Activated CD4-positive, alpha-beta T cell treated with anti-CD3 and anti-CD28 coated beads, Interleukin-2, amount 50 U/mL, for 4 hours (primary cell): ENCODE measurements at places on chromosomes 11 and 22.
A peak's percentile ranks its signal among the peaks of the same experiment; 100 is the strongest.

DNA sequence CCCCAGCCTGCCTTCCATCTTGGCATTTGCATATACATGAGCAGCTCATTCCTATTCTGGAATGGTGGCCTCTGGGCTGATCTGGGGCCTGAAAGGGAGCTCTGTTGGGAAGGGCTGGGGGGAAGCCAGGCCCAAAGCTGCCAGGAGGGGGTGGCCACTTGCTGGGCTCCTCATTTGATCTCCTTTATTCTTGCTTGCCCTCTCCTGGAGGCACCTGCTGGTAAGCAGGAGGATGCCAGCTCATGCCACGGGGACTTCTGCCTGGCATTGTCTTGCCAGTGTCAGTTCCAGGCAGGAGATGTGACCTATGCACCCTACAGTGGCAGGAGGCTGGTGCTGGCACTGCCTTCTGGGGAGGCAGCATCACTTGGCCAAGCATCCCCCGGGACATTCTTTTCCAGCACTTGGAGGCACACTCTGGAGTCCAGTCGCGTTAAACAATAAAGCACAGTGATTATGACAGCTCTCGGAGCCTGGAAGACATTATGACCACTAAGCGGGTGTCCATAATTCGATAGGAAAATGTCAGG, 128.3 kb downstream of the NTM start:
- DNase-seq: no peak

DNA sequence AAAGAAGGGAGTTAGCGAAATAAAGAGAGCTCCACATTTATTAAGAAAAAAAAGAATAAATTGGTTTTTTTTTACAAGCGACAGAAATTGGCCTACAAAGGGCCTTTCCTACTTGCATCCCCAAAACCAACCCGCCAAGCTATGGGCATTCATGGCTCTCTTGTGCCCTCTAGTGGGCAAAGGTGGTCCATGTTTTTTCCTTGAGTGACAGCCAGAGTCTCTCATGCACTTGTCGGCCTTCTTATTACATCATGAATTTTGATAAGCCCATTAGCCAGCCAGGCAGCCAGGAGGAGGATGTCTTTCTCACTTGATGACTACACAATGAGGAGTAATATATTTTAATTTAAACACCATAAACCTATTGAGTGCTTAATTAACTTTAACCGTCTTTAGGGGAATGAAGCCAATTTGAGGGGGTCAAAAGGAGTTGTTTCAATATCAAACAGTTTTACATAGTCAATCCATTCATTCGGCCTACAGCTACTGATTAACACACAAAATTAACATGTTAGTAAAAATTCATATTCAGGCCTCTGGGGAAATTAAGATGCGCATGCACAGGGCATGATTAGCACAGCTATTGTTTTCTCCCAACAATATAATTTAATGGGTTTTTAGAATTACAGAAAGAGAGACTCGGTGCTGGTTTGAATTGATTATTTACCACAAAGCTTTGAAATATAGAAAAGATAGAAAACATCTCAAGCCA, 85.5 kb downstream of the RCN1 start:
- peak; percentile 72 for DNase-seq

DNA sequence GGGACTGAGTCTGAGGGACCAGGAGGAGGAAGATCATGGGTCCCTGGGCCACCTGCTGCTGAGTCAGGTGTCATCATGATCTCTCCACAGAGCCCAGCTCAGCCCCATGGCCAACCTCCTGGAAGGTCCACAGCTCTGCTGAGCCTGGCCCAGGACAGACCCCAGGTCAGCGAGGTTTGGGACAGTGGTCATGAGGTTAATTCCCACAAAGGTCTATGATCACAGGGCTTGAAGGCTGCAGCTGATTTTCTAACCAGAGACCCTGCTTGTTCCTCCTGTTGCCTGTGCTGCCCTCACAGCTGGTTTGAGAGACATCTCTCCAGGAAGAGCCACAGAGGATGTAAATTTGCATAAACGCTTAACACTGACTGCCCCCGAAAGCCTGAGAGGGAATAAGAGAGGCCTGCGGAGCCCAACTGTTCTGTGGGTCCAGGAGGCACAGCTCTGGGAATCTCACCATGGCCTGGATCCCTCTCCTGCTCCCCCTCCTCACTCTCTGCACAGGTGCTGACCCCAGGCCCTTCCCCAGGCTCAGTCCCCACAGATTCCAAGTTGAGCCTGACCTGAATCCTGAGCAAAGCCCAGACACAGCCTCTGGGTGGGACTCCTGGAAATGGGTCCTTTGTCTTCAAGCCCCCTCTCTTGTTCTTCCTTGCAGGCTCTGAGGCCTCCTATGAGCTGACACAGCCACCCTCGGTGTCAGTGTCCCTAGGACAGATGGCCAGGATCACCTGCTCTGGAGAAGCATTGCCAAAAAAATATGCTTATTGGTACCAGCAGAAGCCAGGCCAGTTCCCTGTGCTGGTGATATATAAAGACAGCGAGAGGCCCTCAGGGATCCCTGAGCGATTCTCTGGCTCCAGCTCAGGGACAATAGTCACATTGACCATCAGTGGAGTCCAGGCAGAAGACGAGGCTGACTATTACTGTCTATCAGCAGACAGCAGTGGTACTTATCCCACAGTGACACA, 102.8 kb downstream of the GGTLC2 start:
- DNase-seq: no peak

GRCh38 chr11:101321222-101321621, 191.6 kb upstream of the PGR start:
- no peak for DNase-seq

DNA sequence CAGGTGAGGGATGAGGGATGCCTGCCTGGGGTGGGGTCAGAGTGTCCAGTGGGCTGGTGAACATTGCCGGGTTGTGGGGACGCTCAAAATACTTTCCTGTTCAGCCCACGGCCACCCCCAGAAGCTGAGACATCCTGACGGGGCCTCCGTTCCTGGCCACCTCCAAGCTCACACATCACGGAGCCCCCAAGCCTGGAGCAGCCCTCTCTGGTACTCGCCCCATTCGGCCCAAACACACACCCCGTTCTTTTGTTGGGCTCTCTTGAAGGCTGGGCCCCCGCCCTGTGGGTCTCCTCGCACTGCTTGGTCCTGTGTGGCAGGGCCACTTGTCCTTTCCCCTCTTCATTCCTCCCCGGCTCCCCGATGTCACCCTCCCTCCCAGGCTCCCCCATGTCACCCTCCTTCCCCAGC, 442.6 kb downstream of the TBC1D22A start:
- no peak for DNase-seq

- no peak for DNase-seq
Observed at GRCh38 chr11:74437441-74438042, 29.8 kb downstream of the KCNE3 start.

- DNase-seq: no peak
Observed at GRCh38 chr22:50672471-50673230, at the start of gene SHANK3. TSS of gene SHANK3 (plus strand) at chr22:50672823.

DNA sequence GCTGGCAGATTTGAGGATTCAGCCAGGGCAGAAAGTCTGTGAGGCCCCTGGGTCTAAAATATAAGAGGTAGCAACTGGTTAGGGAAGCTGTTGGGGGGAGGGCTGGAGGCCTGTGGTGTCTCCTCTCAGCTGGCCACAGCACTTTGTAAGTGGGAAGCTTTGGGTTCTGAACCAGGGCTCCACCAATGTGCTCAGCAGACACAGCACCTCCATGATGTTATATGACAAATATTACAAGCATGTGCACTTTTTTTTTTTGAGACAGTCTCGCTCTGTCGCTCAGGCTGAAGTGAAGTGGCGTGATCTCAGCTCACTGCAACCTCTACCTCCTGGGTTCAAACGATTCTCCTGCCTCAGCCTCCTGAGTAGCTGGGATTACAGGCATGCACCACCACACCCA, 8.0 kb downstream of the ARHGAP1 start:
- no peak for DNase-seq

GRCh38 chr22:40216041-40216756, 38.5 kb downstream of the TNRC6B start:
- DNase-seq: no peak

DNA sequence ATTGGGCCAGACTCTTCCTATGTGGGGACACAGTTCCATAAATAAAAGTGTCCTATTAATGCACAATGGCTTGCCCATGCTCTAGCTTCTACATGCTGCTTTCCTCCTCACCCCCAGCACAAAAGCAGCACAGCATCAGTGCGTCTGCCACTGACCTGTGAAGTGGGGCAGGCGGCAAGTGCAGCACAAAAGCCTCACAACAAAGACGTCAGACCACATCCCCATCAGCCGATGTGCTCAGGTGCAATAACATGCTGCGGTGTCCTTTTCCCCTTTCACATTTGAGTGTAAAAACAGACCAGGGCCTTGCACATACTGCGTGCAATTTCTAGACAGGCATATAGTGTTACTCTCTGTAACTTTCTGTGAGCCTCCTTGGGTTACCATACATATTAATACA, 12.8 kb downstream of the DKK3 start:
- no peak for DNase-seq

- no peak for DNase-seq
Observed at GRCh38 chr11:70574725-70575347, 176.5 kb downstream of the CTTN start.

- no peak for DNase-seq
Observed at GRCh38 chr22:31233001-31233400, 20.9 kb downstream of the LIMK2 start.

DNA sequence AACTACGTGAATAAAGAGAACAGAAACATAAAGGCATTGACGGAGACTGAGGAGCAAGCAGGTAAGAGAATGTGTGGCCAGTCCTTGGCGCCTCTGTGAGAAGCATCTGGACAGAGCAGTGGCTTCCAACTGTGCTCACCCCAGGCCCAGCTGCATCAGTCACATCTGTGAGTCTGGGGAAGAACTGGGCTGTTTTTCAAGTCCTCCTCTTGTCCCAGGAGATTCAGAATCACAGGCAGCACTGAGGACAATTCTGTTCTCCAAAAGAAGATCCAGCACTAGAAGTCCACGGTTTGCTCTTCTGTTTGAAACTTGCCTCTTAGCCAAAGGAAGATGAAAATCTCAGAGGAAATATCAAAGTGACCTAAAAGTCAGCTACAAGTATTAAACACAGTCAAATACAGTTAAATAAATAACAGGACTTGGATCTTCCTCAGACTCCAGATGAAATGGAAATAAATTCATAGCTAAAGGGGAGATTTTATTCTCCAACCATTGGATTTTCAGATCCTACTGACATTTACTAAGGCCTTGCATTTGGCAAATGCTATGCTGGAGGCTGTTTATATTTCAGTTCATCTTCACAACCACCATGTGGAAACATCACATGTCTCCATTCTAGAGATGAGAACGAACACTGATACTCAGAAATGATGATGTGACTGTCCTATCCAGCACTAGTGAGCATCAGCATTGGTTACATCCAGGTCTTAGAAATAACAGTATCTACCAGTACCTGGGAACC, 14.1 kb downstream of the FAM181B start:
- no peak for DNase-seq

- no peak for DNase-seq
Observed at GRCh38 chr11:99068832-99069231, 48.1 kb downstream of the CNTN5 start.

DNA sequence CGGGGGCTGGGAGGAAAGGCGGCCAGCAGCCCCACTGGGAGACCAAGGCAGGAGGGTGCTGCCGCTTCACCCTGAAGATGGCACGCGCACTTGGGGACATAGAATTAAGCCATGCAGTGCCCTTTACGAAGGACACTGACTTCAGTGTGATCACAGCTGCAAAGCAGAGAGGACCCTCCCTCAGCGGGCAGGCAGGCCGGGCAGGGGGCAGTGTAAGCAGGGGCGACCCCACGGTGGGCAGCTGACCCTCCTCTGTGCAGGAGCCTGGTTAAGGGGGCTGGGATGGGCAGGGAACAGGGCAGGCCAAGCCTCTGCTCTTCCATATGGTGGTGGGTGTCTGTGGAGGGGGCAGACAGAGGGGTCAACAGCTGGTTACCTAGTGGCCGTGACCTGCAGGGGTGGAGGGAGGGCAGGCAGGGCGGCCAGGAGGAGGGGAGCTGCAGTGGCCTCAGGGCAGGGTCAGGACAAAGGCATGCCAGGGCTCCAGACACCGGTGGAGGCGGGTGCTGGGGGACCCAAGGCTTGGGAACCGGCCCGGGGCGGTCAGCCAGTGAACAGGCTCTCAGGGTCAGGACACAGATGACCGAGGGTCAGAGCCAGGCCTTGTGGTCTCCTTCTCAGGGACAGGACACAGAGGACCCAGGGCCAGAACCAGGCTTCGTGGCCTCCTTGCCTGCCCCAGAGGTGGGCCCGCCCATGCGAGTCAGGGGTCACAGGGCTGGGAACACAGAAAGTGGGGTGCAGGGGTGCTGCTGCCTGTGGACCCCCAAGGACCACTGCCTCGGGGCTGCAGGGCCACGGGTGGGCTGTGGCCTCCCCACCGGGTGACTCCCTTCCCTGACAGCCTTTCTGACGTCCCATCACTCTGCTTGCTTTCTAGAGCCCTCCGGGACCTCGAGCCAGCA, 7.2 kb downstream of the LMNTD2 start:
- DNase-seq: no peak

- DNase-seq: no peak
Observed at GRCh38 chr11:64003807-64004589, 17.8 kb downstream of the OTUB1 start.

DNA sequence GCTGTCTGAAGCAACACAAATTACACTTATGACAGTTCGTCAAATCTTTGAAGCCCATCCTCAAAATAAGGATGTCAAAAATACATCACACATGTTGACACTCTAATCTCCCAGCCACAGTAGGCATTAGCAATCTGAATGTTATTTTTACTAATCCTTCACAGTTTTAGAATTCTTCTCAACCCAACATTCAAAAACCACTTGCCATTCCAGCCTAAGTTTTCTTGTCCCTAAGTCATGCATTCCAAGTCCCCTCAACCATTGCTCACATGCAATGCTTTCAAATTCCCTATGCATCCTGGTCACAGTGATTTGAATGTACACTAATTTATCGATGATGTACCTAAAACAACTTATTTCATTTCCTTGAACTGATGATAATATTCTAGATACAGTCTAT, 7.5 kb downstream of the BDNF start:
- no peak for DNase-seq

DNA sequence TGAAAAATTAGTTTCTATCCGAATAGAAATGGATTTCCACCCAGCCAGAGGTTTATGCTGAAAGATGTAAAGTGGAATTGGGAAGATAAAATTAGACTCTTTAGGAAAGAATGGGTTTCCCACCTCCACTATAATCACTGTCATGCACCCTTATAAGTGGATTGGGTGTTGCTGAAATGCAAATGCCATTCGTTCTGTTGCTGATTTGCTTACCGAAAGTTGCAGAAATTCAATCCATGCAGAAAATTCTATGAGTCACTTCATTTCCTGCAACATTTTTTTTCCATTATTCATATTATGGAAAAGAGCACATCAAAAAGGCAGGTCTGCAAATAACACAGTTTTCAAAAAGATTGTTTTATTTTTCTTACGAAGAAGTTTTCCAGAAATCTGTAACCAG, 65.6 kb downstream of the LDLRAD3 start:
- no peak for DNase-seq

- DNase-seq: no peak
Observed at GRCh38 chr11:38332046-38332445, 1734.0 kb upstream of the RAG2 start.

GRCh38 chr22:22593964-22594656, 35.0 kb upstream of the PRAME start:
- peak; percentile 48 for DNase-seq
